ENCODE measurements at places on chromosomes 6 and 20.

DNA sequence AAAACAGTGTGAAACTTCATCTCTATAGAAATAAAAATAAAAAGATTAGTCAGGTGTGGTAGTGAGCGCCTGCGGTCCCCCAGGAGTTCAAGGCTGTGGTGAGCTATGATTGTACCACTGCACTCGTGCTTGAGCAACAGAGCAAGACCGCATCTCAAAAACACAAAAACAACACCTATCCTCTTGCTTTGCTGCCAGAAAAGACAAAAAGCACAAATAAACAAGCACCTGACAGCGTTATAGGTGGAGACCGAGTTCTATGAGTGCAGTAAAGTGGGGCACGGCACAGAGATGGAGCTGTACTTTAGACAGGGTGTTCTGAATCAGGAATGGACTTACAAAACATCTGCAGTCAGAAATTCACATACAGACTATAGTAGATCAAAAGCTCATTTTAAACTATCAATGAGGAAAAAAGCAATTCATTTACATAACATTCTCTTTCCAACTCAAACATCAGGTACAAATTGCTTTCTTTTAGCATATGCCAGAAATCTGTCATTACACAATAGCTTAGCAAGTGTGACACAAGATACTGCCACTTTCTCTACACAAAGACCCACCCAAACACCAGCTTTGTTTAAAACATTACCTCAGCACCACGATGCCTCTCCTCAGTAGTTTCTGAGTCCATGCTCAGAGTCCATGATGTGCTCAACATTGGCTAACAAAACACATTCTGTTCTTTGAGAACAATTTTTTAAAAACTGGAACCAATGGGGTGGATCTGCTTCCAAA, 10.1 kb downstream of the EZR start:
- DNase-seq: no peak

DNA sequence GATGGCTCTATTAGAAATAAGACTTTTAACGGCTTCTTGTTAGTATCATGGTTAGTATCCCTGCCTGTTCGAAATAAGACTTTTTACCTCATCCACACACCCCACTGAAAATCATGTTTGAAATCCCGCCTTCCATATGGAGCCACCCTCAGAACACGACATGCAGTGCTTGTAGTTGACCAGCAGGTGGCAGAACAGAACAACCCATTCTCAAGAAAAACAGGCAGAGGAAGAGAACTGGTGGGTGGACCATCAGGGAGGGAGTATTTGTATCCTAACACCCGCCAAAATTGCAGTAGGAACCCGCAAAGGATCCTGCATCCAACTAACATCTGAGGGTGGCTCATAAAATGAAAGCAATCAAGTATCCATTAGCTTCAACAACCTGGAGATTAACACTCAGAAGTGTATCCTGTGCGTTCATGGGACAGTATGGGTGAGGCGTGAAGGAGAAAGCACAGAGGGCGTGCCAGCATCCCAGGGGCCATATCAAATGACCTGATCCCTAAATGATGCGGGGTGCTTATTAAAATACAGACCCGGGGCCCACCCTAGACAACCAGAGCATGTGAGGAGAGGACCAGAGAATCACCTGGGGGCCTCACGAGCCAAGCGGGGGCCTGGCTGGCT, 89.6 kb upstream of the NHSL1 start:
- peak; percentile 83 for DNase-seq

DNA sequence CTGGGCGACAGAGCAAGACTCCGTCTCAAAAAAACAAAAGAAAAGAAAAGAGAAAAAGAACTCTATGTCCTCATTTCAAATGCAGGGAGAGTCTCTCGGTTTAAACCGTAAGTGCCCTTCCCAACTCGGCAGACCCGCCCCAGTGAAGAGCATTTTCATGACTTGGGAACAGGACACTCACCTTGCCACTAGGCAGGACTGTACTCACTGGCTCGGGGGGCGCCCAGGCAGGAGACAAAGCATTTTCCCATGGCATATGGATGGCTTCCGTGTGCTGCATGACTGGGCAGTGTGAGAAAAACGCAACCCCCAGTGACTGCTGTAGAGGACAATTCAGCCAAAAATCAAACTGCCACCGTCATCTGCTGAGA, 23.7 kb upstream of the MRGBP start:
- DNase-seq: no peak

DNA sequence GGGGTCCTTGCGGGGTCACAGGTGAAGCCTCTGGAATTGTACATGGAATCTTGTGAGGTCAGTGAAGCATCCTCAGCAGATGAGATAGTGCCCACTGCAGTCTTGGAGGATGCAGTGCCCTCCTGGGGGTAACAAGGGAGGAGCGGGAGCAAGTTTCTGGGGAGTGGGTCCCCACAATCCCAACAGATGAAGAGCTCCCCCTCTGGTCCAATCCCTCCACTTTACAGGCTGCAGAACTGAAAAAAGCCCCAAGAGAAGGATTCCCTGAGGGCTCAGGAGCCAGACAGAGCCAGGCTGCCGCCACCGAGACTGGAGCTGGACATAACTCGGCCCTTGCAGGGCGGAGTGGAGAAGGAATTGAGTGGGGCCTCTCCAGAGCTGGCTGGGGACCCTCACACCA, 52.4 kb downstream of the TTI1 start:
- DNase-seq: no peak

- no peak for DNase-seq
Measured at GRCh38 chr6:48061265-48061990, 49.6 kb downstream of the PTCHD4 start.

GRCh38 chr6:143197377-143197776, 136.7 kb downstream of the AIG1 start:
- no peak for DNase-seq

- DNase-seq: no peak
Measured at GRCh38 chr6:54586251-54586650, 260.3 kb upstream of the FAM83B start.

GRCh38 chr6:128600397-128600951, 80.1 kb upstream of the PTPRK start:
- DNase-seq: no peak

- DNase-seq: peak; percentile 98
Measured at GRCh38 chr6:142845624-142846458, 99.1 kb downstream of the HIVEP2 start.

- peak; percentile 15 for DNase-seq
Measured at GRCh38 chr6:17820055-17820454, 113.3 kb upstream of the NUP153 start.

DNA sequence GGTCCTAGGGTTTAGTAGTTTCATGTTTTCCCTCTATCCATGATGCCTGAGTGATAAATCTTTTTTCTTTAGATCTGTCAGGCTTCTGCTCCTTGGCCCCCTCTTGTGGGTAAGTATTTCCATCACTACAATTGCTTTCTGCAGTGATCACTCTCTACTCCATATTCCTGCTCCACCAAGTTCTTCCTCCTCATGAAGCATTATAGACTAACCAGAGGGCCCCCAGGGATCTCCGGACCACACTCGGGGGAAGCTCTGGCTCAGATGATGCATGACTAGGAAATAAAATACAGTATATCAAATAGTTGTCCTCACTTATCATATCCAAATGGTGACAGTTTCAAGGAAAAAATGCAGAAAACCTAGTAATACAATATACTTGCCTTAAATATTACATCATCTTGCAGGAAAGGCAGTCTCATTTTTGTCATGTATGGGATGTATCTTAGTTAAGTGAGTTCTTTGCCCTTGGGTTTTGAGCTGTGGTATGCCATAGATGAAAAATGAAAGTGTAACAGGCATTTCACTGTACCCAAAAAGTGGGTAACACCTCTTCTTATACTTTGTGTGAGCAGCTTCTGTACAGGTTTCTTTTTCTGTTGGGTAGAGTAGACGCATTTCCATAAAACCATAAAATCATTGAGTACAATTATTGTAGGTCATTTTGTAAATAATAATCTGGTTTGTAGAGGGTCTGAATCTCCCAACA, 200.9 kb upstream of the EYA4 start:
- peak; percentile 9 for DNase-seq

- no peak for DNase-seq
Measured at GRCh38 chr6:56848105-56848504, 106.8 kb upstream of the BEND6 start.

DNA sequence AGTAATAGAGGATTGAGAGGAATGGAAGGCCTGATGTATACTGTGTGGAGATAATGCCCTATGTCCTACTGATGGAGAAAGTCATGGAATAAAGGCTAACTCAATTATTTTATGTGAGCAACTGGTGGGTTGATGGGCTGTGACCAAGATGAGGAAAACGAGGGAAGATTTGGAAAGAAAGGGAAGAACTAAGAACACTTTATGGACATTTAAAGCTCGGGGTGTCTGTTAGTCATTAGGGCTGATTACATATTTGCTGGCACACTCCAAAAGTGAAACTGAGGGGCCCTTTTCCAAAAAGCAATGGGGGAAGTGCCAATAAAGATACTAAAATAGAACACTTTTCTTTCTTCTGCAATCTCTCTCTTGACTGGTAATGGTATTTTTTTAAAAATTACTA, 439.5 kb downstream of the PLCB1 start:
- DNase-seq: no peak

DNA sequence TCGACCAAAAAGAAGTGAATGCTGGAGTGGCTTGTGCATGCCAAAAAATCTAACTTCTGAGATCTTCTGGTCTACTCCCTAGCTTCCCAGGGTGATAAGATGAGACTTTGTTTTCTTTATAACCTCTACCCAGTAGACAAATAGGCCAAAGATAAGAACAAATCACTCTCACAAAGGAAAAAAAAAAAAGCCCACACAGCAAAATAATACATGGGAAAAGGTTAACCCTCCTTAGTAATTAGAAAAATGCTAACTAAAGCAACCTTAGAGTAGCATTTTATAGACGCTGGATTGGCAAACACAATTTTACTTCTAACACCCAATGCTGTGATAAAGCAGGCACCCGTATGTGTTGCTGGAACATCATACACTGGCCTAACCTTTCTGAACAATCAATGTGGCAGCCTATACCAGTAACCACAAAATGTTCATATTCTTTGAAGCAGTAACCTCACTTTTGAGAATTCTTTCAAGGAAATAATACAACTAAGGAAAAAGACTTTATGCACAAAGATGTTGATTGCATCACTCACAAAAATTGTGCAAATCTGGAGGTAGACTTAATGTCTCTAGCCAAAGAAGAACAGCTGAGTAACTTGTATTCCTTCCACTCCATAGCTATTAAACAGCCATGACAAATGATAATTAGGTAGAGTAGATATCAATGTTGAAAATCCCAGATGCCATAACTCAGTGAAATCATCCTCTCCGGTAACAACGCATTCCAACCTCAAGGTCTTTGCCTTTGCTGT, 116.3 kb upstream of the QKI start:
- DNase-seq: no peak

- DNase-seq: no peak
Measured at GRCh38 chr6:35809809-35810208, 4.7 kb downstream of the LHFPL5 start.

GRCh38 chr6:136037876-136038460, 186.5 kb downstream of the PDE7B start:
- DNase-seq: no peak

DNA sequence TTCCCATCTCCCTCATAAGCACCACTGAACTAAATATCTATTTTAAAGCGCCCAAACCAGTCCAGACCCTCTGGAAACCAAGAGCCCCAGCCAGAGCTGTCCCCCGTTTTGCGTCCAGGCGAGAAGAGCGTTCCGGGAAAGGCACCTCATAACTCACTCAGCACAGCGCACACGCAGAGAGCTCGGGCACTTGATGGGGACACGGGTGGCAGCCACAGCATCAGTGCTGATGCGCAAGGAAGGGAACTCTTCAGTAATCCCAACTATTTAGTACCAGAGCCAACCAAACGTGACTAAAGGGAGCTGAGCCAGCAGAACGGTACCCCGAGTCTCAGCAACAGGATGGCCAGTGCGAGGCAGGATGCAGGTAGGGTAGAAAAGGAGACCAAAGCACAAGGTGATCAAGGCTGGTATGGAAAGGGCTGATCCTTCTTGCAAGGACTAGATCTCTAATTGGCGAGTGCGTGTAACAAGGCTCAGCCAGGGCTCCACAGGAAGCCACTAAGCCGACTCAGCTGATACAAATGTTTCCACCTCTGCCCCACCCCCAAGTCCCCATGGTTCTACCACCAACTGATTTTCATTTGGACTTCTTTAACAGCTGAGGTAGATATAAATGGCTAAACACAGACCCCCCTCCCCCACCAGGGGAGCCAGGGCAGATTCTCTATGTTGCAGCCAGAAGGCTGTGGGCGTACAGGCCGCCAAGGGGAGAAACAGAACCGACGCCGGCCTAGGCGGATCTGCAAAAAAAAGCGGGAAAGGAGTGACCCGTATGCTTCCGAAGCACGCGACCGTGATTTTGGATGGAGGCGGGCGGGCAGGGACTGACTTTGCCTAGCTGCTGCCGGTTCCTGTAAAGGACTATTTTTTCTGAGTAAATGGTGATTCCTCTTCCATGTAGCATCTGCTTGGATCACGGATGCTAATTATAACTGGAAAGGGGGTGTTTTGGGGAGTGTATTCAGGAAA, 183.5 kb upstream of the COL21A1 start:
- DNase-seq: peak; percentile 20

DNA sequence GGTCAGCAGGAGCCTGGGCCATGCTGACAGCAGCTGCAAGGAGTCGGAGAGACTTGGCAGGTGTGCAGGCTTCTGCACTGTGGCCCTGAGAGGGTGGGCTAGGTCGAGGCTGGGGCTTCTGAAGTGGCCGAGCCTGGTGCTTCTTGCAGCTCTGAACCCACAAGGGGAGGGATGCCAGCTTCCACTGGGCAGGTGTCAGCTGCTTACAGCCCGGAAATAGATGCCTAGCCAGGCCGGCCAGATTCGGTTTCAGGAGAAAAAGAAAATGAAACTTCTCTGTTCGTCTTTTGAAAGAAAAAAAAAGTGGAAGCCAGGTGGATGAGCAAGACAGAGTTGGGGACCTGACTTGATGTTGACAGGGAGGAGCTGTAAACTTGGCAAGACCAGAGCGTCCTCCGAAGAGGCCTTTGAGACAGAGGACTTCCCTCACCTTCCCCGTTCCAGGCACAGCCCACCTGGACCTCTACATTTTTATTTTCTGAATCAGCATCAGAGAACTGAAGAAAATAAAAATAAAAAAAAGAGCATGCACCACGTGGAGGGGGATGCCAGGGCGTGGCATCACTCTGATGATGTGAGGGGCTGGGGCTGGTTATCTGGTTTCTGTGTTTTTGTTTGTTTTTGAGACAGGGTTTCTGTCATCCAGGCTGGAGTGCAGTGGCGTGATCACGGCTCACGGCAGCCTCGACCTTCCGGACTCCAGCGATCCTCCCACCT, at the start of gene ZBP1:
Gene ZBP1 (minus strand): TSS at position 153 of the 717 bp plus-strand sequence. CDS start 131 bp downstream, at position 22.
- no peak for DNase-seq

DNA sequence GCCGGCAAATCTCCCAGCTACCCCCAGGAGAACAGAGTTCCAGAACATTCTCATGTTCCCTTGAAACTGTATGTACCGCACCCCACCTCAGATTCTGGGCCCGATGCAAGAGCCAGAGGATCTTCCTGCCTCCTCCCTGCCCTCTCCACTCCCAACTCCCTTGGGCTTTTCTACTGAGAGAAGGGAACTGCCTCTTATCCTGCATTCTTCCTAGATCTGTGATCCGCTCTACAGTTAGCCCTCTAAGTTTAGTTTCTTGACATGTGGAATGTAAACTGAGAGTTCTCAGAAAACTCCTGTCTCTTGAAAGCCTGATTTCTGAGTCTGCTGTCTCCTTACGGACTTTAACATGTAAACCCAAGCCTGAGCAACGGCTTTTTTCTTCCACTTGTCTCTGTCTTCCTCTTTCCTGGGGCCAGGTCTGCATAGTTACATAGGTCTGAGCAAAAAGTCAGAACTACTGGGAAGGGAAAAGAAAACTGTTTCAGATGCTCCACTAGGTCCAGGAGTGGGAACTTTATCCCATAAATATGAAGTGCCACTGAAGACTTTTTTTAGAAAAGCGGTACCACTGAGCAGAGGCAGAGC, 86.5 kb upstream of the TNFAIP3 start:
- DNase-seq: no peak

- DNase-seq: no peak
Measured at GRCh38 chr20:40584130-40584809, 104.8 kb downstream of the MAFB start.

GRCh38 chr6:162526960-162527359, 200.6 kb downstream of the PRKN start:
- no peak for DNase-seq
